ENCODE measurements at places on chromosomes 4 and X. TPM values are rescaled to one million over a fixed set of nuclear protein-coding genes. Genes with fewer than 3 reads are reported as not detected.

Gene PDGFC
- polyA plus RNA-seq, result not detected

Gene IL21
- not detected for polyA plus RNA-seq

Gene LRIT3
- not detected for polyA plus RNA-seq

DNA sequence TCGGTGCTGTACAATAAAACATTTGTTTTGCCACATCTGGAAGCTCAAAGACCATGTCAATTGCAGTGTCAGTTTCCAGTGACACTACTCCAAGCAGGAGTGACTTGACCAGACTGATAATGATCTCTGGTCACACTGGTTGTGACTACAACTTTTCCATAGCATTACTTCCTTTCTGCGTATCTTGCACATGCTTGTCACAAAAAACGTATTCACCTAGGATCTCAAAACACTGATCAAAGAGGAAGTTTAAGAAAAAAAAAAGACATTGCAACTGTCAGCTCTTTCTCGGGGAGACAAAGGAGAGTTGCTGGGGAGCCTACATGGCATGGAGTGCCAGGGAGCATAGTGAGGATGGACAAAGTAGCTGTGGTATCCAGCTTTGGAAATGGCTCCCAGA, 60.6 kb downstream of the OPHN1 start:
- no peak for DNase-seq

DNA sequence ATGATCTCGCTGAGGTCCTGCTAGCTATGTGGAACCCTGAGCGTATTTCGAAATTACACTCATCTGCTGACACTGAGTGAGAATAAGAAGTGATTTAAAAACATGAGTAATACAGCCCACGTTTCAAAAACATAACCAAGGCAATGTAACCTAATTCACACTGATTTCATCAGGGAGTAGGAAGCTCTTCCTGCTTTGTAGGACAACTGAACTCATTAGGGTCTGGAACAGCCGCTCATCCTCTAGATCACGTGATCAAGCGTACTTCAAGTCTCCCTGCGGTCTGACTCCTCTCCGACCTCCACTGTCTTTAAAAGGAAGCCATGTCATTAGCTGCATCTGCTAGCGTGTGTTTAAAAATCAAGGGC, 138.0 kb downstream of the NSUN7 start:
- DNase-seq, result no peak

- no peak for DNase-seq
Observed at GRCh38 chrX:98111684-98112083, 1228.0 kb downstream of the RPA4 start.

DNA sequence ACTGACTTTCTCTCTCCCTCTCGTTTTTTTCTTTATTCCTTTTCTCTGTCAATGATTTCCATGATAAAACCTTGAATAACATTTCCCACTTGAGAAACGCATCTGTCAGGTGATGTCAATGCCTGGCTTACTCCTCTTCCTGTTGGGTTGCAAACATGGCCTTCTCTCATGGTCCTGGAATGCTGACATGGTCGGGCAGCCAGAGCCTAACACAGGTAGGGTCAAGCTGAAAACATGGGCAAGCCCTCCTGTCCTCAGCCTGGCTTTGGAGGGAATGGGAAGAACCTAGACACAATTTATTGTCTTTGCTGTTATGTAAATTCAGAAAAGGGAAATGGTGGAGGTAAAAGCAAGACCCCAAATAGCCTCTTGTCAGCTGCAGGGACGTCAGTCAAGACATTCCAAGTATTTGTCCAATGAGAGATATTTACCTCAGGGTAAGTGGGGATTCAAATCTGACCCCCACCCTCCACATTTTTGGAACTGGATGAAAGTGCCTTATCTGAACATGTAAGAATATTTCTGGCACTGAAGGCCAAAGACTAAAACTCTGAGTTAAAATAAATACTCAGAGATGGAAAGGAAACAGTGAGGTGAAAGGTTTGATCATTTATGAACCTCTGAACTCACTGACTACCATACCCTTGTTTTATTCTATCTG, 473.8 kb downstream of the SPRY1 start:
- DNase-seq, result no peak

DNA sequence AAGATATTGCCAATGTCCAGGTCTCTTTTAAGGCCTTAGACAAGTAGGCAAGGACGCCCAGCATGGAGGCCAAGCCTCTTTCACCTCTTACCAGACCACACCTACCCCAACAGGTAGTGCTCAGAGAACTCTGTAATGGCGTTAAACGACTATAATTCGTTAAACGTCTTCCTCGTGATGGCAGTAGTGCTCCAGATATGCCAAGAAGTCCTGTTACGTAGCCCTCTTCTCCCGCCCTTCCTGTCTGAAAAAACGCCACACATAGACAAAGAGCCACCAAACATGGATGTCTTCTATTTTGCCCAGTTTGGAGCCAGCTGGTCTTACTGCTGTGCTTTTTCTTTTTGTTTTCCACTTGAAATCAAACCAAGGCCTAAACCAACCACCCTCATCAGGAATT, 190.7 kb downstream of the OR13H1 start:
- peak; percentile 77 for DNase-seq

GRCh38 chr4:152243896-152244595, 291.8 kb downstream of the FBXW7 start:
- DNase-seq, result no peak

Gene RNF128
- not detected for polyA plus RNA-seq

Gene DGKK
- polyA plus RNA-seq, result not detected

- DNase-seq, result no peak
Observed at GRCh38 chr4:113071274-113071673, 21.8 kb downstream of the ANK2 start.

DNA sequence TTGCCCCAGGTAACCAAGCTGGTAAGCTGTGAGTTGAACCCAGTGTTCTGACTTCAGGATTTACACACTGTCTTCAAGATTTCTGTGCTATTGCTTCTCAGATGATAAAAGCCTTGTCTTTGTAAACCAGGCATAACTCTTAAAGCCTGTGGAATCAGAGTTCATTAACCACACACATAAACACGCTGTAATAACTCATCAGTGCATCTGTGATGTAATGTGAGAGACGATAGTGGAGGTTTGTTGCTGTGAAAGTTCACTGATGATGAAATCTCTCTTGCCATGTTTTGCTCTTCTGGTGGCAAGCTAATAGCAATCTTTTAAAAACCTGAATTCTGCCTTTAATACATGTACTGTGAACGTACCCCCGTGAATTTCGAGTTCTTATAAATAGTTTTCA, 41.5 kb downstream of the CLCN4 start:
- DNase-seq, result no peak

- no peak for DNase-seq
Observed at GRCh38 chr4:144338148-144338547, 197.6 kb upstream of the GYPA start.

- DNase-seq, result no peak
Observed at GRCh38 chr4:167380964-167381363, 146.7 kb upstream of the SPOCK3 start.

- DNase-seq, result no peak
Observed at GRCh38 chrX:5638572-5638971, 590.1 kb downstream of the NLGN4X start.

GRCh38 chr4:187176261-187176910, 452.7 kb upstream of the FAT1 start:
- no peak for DNase-seq

DNA sequence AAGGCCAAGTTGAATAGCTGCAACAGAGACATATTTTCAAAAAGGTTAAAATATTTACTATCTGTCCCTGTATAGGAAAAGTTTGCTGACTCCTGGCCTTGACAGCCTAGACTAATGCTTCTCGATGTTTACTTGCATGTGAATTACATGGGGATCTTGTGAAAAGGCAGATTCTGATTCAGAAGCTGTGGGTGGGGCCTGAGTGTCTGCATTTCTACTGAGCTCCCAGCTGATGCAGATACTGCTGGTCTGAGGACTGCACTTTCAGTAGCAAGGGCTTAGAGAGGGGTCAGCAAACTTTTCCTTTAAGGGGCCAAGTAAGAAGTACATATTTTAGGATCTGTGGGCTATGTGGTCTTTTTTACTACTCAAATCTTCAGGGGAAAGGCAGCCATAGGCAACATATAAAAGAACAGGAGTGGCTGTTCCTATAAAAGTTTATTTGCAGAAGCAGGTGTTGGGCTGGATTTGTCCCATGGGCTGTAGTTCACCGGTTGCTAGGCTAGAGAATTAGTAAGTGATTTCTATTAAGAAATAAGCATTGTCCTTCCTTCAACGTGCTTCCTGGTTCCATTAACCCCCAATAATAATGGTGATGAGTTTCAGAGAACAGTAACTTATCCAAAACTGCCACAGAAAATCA, 97.2 kb upstream of the PDE5A start:
- DNase-seq, result no peak

Gene MAMLD1
- 1.0 TPM for polyA plus RNA-seq

DNA sequence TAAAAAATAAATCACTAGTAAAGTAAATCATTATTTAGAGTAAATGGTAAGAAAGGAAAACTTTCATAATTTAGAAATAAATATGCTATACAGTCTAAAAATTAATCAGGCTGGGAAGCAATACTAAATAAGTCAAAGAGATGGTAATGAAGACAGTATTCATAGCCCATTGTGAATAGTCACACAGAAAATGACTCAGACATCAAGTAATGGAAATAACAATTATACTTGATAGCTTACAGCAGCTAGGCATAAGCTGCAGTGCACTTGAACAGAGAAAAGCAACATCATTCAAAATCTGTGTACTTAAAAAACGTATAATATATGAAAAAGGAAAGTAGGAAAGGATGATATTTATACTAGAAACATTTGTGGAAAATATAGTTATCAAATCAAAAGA, 642.5 kb upstream of the GNPDA2 start:
- DNase-seq, result no peak

- DNase-seq, result no peak
Observed at GRCh38 chr4:28469886-28470285, 1609.2 kb downstream of the STIM2 start.

GRCh38 chr4:161314371-161314770, 849.4 kb downstream of the FSTL5 start:
- no peak for DNase-seq

DNA sequence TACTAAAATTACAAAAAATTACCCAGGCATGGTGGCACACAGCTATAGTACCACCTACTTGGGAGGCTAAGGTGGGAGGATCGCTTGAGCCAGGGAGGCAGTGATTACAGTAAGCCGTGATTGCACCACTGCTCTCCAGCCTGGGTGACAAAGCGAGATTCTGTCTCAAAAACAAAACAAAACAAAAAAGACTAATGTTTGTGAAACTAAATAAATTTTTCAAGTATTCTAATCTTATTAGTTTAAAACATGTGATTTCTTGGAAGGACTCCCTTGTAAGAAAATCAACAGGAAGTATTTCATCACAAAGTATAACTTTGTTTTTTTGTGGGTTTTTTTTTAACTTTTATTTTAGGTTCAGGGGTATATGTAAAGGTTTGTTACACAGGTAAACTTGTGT, 89.6 kb downstream of the EGF start:
- no peak for DNase-seq

- no peak for DNase-seq
Observed at GRCh38 chr4:83358410-83358809, 23.8 kb upstream of the HPSE start.

DNA sequence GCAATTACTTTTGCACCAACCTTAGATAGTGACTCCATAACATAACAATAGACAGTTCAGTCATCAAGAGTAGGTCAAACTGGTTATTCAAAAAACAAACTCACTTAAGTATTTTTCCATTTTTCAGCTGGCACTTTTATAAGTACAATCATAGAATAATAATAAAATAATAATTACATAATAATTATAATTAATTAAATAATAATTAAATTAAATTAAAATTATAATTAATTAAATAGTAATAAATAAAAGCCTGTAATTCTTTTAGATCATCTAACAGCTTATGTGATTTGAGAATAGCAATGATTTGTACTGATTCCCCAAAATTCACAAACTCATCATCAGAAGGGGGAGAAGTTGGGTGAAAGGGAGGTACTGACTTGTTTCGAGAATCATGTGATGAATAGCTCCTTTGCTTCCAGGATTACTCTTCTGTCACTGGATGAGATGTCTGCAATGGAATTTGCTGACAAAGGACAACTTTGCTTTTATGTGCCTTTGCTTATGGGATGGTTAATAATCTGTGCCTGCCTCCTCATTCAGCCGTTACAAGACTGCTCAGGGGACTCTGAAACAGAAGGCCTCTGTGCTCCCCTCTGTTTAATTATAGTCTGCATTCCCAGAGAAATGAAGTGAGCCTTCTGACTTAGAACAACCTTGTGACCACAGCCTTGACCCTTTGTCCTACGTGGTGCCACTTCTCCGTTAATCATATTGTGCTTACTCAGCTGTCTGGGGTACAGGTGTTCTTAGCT, 104.8 kb upstream of the ENPEP start:
- no peak for DNase-seq

DNA sequence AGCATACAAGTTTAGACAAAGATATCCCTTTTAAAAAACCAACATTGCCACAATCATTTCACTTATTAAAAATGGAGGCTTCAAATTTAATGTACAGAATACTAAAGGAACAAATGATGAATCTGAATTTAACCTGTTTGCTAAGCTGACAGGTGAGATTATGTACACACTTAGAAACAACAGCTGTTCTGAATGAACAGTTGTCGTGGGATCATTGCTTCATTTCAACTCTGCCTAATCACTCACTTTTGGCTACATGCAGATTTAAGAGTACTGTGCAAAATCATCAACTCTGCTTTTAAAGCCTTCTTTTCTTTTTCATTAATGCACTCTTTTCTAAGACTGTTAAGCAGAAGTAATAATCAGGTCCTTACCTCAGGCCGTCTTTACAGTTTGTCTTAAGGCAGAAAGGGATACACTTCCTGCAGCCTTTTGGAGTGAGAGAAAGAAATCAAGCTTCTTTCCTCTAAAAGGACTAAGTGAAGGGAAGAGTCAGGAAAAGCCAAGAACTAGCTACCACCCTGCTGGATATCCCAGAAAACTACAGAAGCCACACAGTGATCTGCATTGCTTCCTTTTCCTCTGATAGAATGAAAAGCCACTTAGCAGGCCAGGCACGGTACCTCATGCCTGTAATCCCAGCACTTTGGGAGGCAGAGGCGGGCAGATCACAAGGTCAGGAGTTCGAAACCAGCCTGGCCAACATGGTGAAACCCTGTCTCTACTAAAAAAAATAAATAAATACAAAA, 54.7 kb upstream of the NPNT start:
- DNase-seq, result no peak

- DNase-seq, result peak; percentile 55
Observed at GRCh38 chrX:49001521-49002090, 458 bp downstream of the GRIPAP1 start.

DNA sequence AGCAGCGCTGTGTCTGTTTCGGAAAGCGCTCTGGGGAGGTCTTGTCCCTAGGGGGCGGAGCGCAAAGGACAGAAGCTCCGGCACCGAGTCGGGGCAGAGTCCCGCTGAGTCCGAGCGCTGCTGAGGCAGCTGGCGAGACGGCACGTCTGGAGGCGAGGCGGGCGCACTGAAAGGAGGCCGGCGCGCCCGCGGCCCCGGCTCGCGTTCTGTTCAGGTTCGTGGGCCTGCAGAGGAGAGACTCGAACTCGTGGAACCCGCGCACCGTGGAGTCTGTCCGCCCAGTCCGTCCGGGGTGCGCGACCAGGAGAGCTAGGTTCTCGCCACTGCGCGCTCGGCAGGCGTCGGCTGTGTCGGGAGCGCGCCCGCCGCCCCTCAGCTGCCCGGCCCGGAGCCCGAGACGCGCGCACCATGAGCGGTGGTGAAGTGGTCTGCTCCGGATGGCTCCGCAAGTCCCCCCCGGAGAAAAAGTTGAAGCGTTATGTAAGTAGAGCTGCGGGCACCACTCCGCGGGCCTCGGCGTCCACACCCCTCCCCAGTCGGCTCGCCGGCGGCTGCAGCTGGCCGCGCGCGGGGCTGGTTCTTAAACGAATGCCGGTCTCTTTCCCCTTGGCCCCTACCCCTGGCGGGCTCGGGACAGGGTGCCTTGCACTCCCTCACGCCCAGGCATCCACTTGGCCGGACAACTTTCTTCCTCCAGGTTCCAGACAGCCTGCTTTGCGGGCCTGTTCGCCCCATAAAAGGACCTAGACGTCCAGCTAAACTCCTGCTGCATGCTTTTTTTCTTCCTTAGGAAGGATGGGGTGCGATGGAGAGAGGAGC, at the start of gene GAB1:
Gene GAB1, plus strand, starts transcription at position 96 of the 819 bp plus-strand sequence. Its CDS starts 313 bp downstream, at position 409.
- DNase-seq, result peak; percentile 49

Data from naive B cell (primary cell).